Retina (tissue), 1 donor: ENCODE measurements at places on chromosomes 7 and 10.

DNA sequence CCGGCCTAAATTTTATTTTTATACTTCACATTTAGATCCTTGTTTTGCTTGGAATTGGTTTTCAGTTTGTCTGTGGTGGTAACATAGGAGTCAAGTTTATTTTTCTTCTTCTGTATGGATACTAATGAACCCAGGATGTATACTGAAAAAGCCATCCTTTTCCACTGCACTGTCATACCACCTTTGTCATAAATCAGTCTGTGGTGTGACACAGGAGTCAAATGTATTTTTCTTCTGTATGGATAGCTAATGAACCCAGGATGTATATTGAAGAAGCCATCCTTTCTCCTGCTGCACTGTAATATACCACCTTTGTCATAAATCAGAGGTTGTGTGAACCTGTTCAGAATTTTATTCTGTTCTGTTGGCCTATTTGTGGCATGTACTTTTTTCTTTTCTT, 21.4 kb downstream of the VPS26A start:
- no peak for DNase-seq

GRCh38 chr10:92756201-92757065, 66.7 kb downstream of the HHEX start:
- DNase-seq = no peak

GRCh38 chr10:393787-394438, 258.7 kb downstream of the ZMYND11 start:
- no peak for DNase-seq

GRCh38 chr10:48547061-48547895, 57.6 kb downstream of the ARHGAP22 start:
- DNase-seq = no peak

DNA sequence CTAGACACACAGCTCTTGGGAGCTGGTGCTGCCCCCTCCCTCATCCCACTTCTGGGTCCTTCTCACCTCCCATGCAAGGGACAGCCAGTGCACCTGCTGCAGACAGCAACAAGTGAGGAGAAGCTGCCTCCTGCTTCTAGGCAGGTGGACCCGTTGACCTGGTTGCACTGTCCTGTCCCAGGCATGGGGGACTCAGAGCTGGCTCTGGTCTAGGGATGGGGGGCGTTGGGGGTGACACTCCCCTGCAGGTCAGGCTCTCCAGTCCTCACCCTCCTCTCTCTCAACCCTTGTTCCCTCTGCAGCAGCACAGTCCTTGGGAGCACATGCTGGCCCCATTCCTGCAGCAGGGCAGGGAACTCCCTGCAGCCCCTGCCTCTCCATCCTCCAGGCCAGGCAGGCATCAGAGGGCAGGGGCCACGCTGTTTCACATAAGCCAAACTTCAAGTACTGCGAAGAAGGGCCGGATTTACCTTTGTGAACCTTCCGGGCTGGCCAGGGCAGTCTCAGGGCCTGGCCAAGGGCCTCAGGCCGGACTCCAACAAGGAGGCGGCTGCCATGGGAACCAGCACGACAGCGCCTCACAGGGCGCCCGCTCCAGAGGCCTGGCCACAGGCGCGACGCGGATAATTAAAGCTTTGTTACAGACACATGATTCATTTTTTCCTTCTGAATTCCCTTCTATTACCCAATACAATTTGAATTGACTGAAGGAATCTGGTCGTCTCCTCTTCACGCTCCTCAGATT, 48.5 kb downstream of the RASGEF1A start:
- peak; percentile 79 for DNase-seq

DNA sequence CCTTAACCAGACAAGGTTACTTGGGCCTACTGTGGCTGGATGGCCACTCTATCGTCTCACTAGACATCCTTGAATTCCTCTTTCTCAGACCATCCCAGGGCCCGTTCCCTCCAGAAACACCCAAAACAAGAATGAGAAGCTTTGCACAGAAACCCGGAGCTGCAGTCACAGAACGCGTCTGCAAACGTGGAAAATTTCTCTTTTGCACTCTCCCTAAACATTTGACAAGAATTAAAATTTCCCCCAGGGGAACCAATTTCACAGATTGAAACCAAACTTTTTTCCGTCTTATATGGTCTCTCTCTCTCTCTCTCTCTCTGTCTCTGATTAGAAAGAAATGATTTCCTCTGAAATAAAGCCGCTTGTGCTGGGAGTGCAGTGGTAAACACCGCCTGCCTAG, 120.7 kb downstream of the MKX start:
- no peak for DNase-seq

- DNase-seq = no peak
These were observed 48.6 kb downstream of the CUL1 start for GRCh38 chr7:148747274-148747673.

DNA sequence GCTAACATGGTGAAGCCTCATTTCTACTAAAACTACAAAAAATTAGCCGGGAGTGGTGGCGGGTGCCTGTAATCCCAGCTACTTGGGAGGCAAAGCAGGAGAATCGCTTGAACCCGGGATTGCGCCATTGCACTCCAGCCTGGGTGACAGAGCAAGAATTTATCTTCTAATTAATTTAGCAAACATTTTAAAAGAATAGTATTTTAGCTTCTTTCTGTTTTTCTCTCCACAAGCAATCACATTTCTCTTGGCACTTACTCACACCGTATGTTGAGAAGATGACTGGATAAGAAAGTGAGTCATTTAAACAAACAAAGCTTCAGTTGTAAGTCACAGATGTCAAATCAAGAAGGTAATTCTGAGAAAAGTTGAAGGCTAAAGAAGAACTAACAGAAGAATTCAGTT, 264.0 kb downstream of the ARL4A start:
- no peak for DNase-seq

DNA sequence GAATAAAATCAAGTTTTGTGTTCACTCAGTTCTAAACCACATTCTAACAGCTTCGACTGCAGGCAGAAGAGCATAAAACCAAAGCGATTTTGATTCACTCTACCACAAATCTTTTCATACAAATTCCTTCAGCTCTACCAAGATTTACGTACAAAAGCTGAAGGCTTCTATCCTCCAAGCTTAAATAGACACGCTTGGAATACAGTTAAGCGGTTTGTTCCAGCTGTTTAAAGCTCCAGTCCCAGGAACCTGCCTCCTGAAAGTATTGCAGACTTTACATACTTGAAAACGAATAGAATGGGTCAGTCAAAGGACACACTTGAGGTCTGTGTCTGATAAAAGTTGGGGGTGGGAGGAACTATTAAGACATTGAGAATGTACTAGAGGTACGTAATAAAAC, 102.9 kb downstream of the MPP7 start:
- DNase-seq = no peak

- DNase-seq = no peak
These were observed 4.5 kb upstream of the NDUFA5 start for GRCh38 chr7:123562121-123562520.

DNA sequence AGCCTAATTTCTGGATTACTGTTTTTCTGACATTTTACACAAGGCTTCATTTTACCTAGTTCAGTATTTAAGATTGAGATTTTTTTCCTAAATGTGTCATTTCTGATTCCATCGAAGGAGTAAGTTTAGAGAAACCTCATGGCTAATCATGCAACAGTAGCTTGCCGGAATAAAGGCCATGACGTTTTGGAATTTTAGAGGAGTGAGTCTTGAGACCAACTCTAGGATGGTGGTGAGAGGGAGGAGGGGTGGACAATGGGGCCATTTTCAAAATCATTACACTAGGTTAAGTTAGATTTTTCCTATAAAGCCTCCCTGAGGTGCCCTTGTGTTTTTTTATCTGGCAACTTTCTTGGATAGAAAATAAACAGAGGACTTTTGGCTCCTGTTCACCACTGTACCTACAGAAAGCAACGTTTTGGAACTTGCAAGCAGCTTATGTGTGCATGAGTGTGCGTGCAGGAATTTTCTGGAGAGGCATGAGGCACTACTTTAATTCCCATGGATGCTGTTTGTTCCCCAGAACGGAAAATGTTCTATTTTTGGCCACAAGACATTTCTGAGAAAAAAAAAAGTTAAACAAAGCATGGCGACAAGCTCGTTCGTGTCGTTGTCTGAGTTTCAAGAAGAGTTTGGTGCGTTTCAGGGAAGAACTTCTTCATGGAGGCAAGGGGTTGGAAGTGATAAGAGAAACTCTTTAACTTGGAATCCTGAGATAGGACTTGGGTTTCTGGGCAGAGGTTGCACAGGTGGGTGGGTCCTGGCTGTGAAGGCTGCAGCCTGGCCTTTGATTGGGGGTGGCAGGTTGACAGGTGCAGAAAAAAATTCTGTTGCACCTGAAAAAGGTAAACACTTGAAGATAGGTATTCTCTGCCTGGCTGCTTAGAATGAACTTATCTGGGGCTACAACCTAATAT, 178.1 kb downstream of the PTEN start:
- DNase-seq = no peak

DNA sequence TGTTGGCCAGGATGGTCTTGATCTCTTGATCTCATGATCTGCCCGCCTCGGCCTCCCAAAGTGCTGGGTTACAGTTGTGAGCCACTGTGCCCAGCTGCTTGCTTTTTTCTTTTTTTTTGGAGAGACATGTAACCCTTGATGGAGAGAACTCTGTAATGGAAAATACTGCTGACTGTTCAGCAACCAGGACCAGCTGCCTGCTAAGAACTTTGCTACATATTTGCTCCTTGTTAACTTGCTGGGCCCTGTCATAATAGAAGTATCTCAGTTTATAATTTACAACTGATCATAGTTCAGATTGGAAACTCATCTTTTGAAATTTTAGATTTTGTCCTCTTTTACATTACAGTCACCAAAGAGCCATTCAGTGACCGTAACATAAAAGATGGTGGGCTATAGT, 34.9 kb downstream of the TASOR2 start:
- DNase-seq = no peak

DNA sequence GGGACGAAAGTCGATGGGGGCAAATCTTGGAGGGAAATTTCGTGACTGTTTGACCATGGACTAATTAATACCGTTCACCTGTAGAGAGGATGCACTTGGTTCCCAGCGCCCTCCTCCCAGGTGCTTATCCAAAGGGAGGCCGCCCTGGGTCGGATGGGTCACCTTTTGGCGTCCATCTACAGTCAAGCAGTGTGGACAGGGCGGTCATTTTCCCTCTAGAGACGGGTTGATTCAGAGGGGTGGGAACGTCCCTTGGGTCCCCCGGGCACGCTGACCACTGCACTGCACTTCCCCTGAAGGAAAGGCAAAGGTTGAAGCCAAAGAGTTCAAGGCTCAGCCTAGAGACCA, 2.0 kb downstream of the PRR15 start:
- DNase-seq = no peak

GRCh38 chr7:84389242-84389641, 194.7 kb upstream of the SEMA3A start:
- no peak for DNase-seq

DNA sequence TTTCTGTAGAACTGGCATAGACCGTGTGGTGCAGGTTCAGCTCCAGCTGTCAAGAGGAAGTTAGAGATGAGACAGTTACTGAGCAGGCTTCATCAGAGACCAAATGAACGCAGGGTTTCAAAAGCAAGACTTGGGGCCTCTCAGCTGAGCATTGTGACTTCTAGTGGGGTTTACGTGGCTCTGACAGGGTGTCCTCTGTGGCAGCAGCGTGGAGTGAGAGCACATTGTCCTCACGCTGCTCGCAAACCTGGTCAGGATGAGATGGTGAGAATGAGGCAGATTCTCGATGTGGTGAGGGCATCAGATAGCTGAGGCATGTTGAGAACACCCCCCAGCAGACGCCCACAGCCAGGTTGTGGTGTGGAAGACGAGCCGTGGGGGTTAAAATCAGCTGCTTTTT, 126.0 kb downstream of the DNAJB6 start:
- DNase-seq = no peak

GRCh38 chr10:1670541-1671365, 66.6 kb downstream of the ADARB2 start:
- DNase-seq = no peak

GRCh38 chr7:5665094-5666025, 116.1 kb downstream of the RNF216 start:
- DNase-seq = peak; percentile 87

DNA sequence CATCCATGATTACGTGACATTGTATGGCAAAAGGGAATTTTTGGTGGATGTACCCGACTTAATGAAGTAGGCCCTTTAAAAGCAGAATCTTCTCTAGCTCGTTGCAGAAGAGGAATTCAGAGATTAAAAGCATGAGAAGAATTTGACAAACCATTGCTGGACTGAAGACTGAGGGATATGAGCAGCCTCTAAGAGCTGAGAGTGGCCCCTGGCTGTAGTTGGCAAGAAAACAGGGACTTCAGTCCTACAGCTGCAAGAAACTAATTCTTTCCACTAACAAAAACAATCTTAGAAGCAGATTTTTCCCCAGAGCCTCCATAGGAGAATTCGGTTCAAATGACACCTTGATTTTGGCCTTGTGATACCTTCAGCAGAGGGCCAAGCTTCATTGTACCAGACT, 34.1 kb downstream of the MACC1 start:
- DNase-seq = no peak

DNA sequence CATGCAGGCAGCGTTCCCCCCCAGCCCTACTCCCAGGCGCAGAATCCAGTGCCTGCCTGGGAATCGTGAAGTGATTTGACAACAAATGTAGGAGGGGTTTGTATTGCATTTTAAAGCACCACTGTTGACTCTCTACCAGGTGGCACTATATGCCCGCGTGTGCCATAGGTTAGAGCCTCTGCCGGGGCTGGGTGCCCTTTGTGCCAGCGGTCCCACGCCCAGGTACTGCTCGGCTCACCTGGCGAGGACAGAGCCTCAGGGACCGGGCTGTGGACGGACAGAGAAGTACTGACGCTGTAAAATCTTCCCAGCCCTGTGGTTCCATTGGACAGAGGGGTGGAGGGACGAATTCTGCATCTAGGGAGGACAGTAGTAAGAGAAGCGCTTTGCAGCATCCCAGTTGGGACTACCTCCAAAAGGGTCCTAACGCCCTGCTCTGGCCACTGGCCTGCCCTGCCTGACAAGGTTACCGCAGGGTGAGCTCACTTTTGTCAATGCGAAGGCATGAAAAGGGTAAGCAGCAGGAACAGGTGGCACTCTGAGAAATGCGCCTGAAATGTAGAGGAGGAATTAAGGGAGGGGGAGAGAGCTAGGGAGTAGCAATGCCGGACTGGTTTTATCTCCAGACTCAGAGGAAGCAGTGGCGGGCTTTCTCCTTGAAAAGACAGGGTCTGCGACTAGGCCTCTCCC, 788 bp upstream of the CACNA2D1 start:
- DNase-seq = peak; percentile 86

DNA sequence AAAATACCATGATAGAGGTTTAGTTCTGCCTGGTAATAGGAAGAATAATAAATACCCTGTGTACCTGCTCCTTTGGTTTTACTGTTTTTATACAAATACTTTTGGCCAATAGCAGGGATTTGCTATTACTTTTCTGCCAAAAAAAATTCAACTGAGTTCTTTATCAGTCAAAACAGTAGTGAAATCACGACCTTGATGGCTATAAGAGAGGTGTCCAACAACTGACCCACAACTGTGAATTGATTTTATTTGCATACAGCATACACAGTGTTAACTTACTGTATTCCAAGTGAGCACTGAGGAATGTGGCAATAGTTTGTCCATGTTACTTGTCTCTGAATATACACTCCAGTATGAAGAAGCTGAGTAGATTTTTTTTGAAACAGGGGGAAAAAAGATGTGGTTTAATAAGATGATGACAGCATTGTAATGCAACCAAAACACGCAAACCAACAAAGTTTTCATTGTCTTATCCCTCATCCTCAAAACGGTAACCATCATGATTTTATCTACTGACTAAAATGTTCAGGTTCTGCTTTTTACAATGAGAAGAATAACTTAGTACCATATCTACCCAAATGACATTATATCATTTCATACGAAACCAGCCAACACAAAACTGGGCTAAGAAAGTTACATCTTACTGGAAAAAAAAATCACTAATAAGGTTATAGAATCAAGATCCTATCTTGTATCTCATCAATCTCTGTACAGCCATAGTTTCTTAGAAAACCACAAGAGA, 63.3 kb downstream of the GSAP start:
- DNase-seq = no peak

- no peak for DNase-seq
These were observed 23.7 kb upstream of the CAMK2B start for GRCh38 chr7:44348851-44349781.
